Activated naive CD4-positive, alpha-beta T cell (primary cell): ENCODE measurements at places on chromosomes 7 and 10.

DNA sequence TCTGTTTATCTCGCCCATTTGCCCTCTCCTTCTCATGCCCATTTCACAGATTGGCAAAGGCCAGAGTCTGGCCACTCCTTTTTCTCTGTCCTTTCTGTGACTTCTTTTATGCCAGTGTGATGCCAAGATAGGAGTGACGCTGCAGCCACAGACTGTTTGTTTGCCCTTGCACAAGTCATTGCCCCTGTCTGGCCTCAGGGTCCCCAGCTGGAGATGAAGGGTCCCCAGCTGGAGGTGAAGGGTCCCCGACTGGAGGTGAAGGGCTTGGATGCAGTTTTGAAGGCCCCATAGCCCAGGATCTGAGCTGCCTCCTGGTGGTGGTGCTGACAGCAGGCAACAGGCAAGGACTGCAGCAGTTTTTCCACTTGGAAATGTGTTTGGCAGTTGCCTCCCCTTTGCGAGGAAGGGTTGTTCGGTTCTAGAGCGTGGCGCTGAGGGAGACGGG is 50.8 kb upstream of the SLC29A3 start:
- DNase-seq, result no peak

DNA sequence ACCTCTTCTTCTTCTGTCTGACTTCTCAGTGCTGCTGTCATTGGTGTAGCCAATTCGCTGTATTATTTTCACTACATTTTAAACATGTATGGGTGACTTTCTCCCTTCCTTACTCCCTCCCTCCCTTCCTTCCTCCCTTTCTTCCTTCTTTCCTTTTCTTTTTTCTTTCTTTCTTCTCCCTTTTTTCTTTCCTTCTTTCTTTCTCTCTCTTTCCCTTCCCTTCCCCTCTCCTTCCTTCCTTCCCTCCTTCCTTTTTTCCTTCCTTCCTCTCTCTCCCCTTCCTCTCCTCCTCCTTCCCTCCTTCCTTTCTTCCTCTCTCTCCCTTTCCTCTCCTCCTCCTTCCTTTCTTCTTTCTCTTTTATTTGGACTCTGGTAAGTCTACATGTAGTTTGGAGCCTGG is 240.8 kb downstream of the GATA3 start:
- no peak for DNase-seq

GRCh38 chr10:48469516-48470020 is 135.3 kb downstream of the ARHGAP22 start:
- no peak for DNase-seq

GRCh38 chr7:41696323-41696916 is 6.5 kb downstream of the INHBA start:
- DNase-seq, result no peak

DNA sequence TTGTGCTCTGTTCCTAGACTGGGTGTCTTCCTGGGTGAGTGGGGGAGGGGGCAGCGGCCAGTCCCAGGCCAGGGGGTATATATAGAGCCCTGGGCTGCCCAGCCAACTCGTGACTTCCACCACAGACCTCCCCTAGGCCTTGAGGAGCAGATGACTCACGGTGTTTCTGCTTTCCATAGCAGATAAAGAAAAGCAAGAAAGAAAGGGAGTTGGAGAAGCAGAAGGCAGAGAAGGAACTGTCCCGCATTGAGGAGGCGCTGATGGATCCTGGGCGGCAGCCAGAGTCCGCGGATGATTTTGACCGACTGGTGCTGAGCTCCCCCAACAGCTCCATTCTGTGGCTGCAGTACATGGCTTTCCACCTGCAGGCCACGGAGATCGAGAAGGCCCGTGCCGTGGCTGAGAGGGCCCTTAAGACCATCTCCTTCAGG is 10.1 kb downstream of the CALHM2 start:
- DNase-seq, result no peak

DNA sequence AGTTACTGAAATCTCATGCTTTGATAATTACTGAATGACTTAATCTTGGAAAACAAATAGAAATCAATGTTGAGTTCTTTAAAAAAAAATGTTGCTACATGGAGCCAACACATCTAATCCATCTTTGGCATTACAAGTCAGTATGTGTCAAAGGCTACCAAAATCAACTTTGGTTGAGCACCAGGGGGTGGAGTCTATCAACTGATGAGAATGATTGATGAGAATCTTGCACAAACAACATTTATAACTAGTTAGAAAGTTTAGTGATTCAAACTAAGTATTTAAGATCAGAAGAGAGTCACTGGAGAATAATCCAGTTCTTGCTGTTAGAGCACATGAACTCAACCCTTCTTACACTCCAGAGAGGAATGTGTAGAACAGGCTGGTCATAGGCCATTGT is 70.5 kb upstream of the LRRC17 start:
- DNase-seq, result no peak

- no peak for DNase-seq
These were observed 11.0 kb upstream of the ADD3 start for GRCh38 chr10:109996766-109997171.

DNA sequence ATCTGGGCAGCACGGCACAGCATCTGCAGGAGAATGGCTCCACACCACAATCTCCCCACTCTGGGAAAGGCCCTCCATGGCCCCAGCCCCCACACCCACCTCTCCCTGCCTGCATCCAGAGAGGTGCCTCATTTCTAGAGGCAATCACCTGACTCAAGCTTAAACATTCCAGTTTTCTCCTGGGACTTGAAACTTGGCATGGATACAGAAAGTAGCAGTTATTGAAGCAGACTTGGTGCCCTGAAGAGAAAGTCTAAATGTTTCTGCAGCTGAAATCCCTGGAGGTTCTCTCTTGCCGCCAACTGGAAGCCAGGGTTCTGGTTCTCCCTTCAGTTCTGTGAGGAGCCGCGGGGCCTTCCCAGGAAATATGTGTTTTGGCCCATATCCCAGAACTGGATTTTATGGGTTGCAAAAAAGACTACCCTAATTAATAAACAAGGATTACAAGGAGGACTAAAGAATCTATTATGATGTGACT is 122.8 kb downstream of the SKIDA1 start:
- no peak for DNase-seq

- DNase-seq, result no peak
These were observed 83.9 kb downstream of the WNT2 start for GRCh38 chr7:117238937-117239336.

DNA sequence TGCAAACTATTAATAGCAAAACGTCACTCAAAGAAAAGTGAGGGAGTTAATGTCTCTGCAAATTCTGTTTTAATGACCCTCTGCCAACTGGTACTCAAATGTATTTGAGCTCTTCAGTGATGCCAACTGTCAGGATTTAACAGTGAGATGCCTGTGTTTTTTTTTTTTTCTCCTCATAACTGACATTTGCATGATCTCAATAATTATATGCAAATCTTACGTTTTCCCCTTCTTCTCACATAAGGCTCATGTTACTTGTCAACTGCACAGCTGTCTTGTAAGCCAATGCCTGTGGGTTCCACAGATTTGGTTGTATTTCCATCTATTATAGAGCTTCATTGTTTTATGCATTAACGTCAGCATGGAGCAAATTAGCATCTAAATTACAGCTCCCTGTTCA is 38.2 kb downstream of the PPP1R3A start:
- DNase-seq, result no peak

DNA sequence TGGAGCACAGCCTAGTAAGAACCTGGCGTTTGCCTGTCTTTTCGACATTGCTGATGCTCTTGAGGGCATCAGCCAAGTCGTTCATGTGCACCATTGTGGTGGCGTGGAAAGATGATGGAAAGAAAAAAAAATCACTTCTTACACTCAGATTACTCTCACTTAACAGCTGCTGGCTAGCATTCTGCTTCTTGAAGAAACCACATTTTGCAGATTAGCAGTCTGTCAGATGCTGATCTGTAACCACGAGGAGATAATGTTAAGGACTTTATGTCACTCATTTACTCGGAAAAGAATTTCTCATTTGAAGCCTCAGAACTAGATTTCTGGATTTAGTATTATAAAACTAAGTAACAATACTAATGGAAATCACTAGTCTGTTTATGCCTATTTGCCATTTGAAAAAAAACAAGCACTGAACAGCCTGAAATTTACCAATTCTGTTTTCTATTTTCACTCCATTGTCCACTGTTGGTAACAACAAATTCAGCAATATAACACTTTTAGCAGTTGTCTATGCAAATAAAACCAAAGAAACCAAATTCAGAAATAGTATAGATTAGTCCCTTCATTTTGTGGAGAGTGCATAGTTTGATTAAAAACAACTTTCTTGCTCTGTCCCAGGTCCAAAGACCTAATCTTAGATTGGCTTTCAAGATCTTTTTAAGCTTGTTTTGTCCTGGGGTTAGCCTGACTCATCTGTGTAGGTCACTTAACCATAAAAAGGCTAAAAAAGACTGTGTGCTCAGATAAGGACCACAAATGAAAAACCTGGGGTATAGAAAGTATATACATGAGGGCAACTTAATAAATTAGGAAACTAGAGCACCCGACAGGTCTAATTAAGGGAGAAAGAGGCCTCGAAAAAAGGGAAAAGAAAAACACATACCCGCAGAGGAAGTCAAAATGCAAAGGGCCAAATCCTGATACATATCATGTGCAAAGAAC is 67.5 kb downstream of the NT5C2 start:
- DNase-seq, result no peak

DNA sequence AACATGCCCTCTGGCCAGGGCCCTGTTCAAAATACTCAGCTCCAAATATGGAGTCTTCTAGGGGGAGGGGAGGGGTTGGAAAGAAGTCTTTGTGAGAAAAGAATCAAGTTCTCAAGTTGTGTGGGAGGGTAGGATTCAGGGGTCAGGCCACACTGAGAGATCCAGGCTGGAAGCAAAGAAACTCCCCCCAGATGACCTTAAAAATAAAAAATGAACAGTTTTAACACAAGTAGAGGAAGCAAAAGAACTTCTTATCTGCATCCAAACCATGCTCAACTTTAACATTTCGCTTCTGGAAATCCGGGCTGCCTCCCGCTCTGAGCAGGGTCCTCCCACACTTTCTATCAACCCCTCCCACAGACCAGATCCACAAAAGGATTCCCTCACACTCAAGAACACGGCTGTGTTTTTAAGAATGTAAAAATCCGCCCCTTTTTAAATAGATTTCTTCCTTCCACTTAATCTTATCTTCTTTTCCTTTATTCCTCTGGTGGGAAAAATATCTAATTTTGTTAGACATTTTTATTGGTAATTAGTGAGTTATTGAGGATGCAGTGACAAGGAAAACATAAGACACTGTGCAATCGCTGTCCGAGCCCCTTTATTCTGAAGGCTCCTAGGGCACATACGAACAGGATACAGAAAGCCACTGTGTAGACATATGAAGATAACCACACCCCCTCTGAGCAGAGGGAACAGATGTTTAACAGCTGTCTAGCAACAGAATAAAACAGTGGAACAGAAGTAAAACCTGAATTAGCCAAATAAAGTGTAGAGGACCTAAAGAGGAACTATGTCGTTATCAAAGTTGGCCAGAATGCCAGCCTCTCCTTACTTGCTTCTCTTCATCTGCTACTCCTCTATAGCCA is 43.8 kb downstream of the CYTH3 start:
- no peak for DNase-seq

- DNase-seq, result no peak
These were observed 58.8 kb downstream of the PARP12 start for GRCh38 chr7:140003913-140004382.

DNA sequence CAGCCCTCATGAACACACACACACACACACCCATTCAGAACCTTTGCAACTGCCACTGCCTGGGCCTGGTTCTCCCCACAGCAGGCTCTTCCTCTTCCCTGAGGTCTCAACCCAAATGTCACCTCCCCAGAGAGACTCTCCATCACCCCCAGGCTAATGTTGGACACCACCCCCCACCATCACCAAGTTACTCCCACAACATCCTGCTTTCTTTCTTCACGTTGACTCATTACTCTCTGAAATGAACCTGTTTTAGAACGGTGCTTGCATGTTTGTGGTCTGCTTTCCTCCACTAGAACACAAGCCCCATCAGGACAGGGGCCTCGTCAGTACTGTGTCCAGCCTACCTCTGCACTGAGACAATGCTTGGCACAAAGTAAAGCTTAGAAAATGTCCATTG is 16.0 kb downstream of the AFAP1L2 start:
- DNase-seq, result no peak

DNA sequence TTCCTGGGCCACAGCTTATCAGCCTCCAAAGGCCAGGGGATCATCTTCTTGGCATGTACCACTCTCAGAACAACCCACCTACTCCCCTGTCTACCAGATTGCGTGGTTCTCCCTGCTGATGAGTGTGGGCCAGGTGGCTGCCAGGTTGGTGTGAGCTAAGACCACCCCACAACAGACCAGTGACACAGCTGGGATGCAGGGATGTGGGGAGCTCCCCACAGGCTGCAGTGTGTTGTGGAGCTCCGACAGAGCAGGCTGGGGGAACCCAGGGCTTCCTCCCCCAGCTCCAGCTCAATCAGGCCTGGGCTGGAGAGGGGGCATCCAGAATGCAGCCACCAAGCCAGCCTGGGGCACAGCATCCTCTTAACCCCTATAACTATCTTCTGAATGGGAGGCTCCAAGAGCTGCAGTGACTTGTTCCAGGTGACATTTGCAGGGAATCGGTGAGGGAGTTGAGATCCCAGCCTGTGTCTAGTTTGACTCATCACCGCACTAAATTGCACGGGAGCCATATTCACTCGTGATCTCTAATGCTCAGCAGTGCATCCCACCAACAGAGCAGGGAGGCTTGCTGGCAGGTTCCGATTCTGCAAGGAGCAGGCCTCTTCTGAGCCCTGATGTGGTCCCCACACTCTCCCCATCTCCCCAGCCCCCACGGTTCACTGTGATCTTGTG is 596 bp upstream of the GDF2 start:
- no peak for DNase-seq

GRCh38 chr10:62684911-62685310 is 119.6 kb upstream of the ADO start:
- DNase-seq, result no peak

DNA sequence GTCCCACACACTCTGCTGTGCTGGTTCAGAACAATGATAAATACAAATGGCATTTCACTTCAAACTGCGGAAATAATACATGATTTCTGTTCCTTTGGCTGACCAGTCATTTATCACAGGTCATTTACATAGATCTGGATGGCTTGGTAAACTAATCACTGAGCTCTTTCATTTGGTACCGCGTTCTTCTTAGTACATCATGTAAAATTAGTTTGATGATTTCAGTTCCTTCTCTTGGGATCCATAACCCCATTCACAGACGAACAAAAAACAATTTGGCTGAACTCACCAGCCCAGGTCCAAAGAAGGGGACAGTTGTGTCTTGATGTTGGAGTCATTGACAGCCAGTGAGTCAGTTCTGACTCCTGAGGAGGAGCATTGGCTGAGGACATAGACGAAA is 689.8 kb downstream of the INHBA start:
- DNase-seq, result no peak

DNA sequence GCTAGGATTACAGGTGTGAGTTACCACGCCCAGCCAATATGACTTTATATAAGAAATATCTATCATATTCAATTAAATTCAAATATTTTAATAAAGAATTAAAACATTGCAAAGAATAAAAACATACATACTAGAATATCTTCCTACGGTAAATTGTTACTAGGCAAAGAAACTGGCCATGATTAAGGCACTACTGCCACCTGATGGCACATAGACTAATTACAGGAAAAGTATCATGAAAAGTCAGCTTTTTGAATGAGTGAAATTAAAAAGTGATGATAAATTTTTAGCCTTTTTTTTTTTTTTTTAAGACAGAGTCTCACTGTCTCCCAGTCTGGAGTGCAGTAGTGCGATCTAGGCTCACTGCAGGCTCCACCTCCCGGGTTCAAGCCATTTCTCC is 30.9 kb downstream of the MRPS33 start:
- DNase-seq, result no peak

- DNase-seq, result no peak
These were observed 170.8 kb downstream of the AUTS2 start for GRCh38 chr7:69768986-69769595.

GRCh38 chr7:66281678-66282590 is 76.8 kb downstream of the TPST1 start:
- no peak for DNase-seq

GRCh38 chr10:133048266-133048665 is 39.5 kb upstream of the ADGRA1 start:
- DNase-seq, result no peak
